Stimulated activated CD4-positive, alpha-beta T cell treated with anti-CD3 and anti-CD28 coated beads, Interleukin-4, amount 100 ng/mL, for 24 hours (primary cell): ENCODE measurements at places on chromosomes 12 and 14.
A peak's percentile ranks its signal among the peaks of the same experiment; 100 is the strongest.

DNA sequence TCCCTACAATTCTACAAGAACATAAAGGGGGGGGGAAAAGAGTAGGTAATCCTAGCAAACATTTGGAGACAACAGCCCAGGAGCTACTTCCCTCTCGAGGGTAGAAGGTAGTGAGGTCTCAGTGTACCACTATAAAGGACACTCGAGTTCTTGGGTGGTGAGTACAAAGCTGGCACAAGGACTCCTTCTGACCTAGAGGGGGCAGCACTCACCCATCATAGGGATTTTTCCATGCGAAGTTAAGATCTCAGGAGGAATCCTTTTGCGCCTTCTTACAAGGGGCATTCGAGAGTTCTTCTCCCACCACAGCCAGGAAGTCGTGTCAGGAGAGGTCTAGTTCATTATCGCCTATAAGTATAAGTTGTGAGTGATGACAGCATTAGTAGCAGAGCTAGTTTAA lies 200.2 kb upstream of the RBM19 start:
- DNase-seq: no peak

DNA sequence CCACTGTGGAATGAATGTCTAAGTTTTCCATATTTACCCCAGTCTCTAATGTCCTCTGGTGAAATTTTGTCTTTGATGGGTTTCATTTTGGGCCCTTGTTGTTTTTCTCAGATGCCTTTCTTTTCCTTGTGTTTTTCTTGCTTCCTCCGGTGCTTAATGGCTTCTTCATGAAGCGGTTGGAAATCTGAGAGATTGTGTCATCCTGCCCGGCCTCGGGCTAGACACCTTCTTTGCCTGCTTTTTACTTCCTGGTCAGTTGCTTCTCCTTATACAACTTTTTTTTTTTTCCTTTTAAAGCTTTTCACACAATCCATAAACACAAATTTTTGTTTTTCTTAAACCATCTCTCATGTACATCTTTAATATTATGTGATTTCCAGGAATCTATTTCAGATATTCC lies 7.1 kb downstream of the ETV6 start:
- no peak for DNase-seq

GRCh38 chr12:3834774-3835173 lies 38.4 kb downstream of the PARP11 start:
- DNase-seq: no peak

DNA sequence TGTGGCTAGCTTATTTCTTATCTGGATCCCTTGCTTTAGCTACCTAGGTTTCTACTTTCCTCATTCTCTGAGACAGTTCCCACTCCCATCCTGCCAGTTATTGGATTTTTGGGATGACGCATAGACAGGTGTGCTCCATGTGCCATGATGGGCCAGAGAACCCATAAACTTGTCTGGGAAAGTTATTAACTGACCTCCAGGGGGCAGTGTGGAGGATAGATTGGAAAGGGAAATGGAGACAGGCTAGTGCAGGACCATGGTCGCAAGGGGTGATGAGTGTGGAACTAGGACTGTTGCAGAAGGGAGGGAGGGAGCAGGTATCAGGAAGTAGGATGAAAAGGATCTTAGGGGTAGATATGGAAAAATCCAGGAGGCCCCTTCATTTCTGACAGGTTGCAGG lies 80.3 kb downstream of the ESRRB start:
- peak; percentile 30 for DNase-seq

GRCh38 chr12:122082621-122083356 lies 4.2 kb downstream of the MLXIP start:
- peak; percentile 41 for DNase-seq

DNA sequence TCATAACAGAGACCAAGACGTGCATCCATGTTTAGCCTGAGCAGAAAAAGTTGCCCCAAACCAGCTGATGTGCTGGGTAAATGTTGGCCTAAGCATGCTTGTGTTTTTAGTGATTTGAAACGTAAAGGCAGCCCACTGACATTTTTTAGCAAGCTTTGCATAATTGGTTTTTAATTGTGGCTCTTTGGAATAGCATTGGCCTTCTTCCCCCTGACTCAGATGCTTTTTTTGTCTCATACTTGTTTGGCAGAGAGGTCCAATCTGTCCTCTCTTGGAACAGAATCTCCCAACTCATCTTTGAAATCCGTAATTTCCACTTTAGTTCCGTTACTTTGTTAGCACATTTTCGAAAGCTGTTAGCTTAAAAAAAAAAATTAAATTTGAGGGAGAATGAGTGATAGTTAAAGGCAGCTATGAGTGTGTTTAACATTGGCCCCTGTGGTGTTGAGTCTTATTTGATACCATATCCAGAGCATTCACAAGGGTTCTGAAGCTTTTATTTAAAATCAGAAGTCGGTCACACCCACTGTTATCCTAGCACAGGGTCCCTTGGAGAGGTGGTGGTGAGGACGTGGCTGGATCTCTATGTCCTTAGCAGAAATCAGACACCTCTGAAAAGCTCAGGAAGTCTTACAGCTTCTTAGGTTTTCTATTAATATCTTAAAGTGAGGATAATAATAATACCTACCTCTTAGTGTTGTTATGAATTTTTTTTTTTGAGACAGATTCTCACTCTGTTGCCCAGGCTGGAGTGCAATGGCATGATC lies 15.6 kb downstream of the JDP2 start:
- no peak for DNase-seq

GRCh38 chr12:103771466-103771865 lies 69.6 kb downstream of the NT5DC3 start:
- no peak for DNase-seq

DNA sequence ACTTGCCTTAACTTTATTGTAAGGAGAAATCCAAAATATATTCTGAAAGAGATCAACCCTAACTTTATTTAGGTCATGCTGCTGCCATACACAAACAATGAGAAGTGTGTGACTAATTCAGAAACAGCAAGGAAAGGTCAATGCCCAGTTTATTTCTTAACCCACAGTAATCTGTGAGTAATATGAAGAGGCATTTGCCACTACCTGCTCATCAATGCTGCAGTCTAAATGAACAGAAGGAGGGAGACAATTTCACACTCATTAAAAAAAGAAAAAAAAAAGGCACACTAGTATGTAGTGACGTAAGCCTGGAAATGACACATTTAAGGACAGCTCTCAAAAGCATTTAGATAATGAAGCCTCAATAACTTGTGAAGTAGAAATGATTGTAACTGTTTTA lies 90.5 kb upstream of the FOXN3 start:
- DNase-seq: no peak

DNA sequence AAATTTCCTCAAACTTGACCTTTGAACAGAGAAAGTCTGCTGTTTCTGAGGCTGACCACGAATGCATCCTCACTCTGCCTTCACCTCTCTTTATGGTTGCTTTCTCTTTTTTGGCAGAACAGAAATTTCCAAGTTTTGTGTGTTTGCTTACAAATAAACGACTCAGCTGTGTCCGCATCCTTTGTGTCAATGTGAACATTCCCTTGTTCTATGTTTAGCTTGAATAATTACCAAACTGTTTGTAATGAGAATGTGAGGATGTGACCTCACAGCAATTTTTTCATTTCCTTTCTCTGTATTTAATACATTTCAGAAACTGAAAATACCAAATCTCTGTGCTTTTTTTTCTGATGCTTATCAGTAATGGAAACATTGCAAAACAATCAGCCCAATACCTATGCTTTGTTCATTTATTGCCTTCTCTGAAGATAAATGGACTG lies 410.9 kb downstream of the EGLN3 start:
- DNase-seq: no peak

DNA sequence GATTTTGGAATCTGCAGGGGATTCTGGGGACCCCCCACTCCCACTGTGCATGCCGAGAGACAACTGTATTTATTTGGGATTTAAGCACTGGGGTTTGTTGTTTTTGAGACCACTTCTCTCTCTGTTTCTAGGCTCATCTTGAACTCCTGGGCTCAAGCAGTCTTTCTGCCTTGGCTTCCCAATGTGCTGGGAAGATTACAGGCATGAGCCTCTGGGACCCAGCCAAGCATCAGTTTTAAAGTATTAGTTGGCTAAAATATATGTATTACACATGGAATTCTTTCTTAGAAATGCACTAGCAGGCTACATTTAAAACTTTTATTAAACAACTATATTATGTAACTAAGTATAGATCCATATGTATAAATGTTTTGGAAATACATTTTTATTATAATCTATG lies 78.3 kb downstream of the AEBP2 start:
- no peak for DNase-seq

- DNase-seq: no peak
Measured at GRCh38 chr12:96073346-96074330, 38.3 kb upstream of the LTA4H start.

DNA sequence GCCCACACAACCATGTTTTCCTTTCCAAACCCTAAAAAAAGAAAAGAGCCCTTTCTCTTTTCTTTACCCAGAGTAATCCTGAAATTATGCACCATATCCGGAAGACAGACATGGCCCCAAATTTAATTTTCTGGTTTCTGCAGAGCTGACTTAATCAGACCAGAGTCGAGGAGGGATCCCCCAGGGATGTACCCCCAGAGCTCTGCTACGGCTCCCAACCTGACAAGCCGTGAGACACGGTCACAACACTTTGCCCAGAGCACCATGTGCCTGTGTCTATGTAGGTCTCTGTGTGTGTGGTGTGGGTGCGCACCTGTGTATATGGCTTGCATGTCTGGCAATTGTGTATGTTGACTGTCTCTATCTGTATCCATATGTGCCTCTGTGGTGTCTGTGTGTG lies 77.6 kb upstream of the CLMN start:
- no peak for DNase-seq

DNA sequence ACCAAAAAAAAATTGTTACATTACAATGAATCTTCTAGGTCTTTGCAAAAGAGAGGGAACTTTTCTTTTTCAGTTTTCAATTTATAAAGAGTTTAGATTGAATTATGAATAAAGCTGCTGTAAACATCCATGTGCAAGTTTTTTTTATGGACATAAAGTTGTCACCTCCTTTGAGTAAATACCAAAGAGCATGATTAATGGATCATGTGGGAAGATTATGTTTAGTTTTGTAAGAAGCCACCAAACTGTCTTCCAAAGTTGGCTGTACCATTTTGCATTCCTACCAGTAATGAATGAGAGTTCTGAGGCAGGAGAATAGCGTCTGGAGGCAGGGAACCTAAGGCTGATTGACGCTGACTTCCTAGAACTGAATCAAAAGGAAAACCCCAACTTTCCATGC lies 30.2 kb downstream of the LEMD3 start:
- DNase-seq: no peak

DNA sequence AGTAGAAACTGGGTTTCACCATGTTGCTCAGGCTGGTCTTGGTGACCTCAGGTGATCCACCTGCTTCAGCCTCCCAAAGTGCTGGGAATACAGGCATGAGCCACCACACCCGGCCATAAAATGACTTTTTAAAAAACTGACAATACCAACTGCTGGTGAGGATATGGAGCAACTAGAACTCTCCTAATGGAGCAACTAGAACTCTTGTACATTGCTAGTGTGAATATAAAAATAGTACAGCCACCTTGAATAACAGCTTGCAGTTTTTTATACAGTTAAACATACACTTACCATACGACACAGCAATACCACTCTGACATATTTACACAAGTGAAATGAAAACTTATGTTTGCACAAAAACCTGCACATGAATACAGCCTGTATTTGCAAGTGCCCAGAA lies 2.5 kb upstream of the CFAP73 start:
- no peak for DNase-seq

DNA sequence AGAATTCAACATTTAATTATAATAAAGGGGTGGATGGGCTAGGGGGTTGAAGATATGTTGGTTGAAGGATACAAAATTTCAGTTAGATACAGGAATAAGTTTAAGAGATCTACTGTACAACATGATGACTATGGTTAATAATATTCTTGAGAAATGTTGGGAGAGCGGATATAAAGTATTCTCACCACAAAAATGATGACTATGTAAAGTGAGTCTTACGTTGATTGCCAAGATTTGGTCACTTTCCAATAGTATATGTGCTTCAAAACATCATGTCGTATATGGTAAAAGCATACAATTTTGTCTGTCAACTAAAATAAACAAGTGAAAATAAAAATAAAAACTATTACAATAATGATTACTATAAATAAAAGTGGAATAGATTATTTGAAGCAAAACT lies 802.0 kb downstream of the C12orf50 start:
- DNase-seq: no peak

- DNase-seq: peak; percentile 97
Measured at GRCh38 chr12:69585189-69586062, at the start of gene CCT2. Gene CCT2 (plus strand): TSS chr12:69585459. CDS start chr12:69585522, 63 bp downstream.

GRCh38 chr12:101430456-101430855 lies 22.9 kb upstream of the ARL1 start:
- no peak for DNase-seq

DNA sequence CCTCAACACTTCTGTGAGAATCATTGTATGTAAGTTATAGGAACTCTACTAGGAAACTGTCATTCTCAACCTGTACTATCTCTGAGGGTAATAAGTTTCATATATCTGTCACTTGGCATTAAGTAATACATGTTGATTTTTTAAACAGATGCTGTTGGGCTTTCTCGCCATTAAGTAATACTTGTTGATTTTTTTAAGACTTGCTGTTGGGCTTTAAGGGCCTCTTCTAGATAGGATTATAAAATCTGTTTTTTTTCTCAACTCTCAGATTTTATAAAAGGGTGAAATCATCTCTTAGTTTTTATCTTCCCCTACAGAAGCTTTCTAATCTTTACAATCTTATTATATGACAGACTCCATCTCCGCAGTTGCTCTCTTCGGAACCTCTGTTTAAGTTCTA lies 5.6 kb downstream of the WASHC4 start:
- DNase-seq: no peak

- DNase-seq: no peak
Measured at GRCh38 chr14:103178521-103178920, 55.3 kb downstream of the TNFAIP2 start.

DNA sequence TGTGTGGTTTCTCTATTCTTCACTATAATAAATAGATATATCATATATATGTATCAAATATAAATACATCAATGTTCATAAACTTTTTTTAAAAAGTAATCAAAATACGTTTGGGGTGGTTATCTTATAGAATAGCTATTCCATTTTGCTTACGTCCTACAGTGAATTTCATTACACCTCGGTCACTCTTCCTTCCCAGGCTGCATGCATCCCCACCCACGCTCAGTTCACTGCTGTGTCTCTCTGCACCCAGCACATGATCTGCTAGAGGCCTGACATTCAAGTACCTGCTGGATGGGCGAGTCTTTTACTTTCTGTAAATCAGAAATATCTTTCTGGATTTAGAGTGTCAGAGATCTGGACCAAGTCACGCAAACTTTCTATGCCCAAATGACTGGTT lies 3.6 kb downstream of the STX2 start:
- no peak for DNase-seq

DNA sequence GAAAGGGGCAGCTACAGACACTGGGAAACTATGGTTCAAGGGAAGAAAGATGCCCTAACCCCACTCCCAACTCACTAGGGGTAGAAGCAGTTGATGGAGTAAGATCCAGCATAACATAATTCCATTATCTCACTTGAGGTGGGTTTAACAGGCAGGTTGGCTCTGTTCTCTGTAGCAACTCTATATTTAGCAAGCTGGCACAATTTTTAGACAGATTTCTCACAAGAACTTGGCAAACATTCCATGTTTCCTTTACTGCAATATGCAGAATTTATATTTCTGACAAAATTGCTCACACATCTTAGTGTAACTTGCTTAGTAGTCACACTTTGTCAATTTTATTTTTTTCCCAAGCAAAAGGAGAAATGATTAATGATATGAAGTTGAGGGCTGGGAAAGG lies 475.4 kb downstream of the RMST start:
- DNase-seq: no peak

GRCh38 chr12:122853582-122854245 lies 18.5 kb downstream of the HIP1R start:
- DNase-seq: no peak
